ENCODE measurements at places on chromosomes 3 and 15. TPM values are rescaled to one million over a fixed set of nuclear protein-coding genes. Genes with fewer than 3 reads are reported as not detected.

C3orf49 gene
- polyA plus RNA-seq: 0.48 TPM

CLDN18 gene
- 1.5 TPM for polyA plus RNA-seq

STXBP5L gene
- 0.15 TPM for polyA plus RNA-seq

WDR93 gene
- 2.3 TPM for polyA plus RNA-seq

ISLR gene
- 77.4 TPM for polyA plus RNA-seq

SLC24A5 gene
- polyA plus RNA-seq: 0.50 TPM
